Activated CD4-positive, alpha-beta T cell treated with anti-CD3 and anti-CD28 coated beads for 1 hour (primary cell): ENCODE measurements at places on chromosomes 13 and 19.

GRCh38 chr19:14118165-14119051 lies 846 bp upstream of the PRKACA start:
- no peak for DNase-seq

DNA sequence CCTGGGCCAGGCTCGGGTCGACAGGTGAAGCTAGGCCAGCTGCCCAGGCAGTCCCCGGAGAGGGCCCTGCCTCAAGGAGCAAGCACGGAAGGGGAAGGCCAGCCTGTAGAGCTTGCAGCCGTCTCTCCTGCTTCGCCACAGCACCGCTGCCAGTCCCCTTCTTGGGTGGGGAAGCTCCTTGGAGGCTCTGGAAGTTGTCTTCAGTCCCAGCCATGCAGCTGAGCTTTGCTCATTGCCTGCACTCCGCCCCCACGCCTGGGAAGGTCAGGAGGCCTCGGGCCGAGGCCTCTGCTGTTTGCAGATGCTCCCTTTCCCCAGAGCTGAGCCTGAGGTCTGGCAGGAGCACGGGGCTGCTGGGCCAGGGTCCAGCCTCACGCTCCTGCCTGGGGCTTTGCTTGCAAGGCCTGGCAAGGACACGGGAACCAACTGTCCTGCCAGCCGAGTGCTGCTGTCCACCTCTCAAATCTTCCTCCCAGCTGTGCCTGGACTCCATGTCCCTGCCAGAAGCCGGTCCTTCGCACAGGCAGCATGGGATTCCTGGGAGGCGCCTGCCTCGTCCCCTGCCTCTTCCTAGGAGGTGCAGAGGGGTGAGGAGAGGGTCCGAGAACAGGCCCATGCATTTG lies 13.3 kb downstream of the PLEKHF1 start:
- no peak for DNase-seq

DNA sequence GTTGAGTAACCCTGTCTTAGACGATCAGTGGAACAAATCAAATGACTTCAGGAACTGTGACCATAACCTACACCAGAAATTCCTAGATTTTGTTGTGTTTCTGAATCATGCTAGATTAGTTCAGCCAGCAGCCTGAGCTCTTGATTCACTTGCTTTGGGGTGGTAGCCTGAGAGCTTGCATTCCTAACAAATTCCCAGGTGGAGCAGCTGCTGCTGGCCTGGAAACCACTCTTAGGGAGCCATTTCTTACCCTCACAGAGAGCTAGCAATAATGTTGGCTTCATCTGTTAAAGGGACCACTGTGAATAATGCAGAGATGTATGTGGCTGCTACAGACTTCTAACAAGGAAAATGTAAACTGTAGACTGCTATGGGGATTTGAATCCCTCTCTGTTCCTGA lies 388.1 kb upstream of the PRR20A start:
- DNase-seq: no peak

DNA sequence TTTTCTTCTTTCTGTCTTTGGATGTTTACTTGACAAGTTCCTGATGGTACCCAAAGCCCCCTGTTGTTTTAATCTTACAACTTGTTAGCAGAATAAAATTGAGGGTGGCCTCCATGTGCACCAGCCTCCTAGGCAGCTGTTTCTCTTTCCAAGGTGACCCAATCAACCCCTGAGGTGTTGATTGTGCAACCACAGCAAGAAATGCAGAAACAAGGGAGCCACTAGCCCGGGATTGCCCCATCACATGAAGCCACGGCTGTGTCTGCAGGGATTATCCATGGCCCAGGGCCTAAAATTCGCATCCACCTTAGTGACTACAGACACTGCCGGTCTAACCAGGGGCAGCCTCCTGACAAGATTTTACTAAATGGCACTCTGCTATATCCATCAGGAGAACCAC lies 14.4 kb downstream of the CEACAM4 start:
- DNase-seq: no peak

DNA sequence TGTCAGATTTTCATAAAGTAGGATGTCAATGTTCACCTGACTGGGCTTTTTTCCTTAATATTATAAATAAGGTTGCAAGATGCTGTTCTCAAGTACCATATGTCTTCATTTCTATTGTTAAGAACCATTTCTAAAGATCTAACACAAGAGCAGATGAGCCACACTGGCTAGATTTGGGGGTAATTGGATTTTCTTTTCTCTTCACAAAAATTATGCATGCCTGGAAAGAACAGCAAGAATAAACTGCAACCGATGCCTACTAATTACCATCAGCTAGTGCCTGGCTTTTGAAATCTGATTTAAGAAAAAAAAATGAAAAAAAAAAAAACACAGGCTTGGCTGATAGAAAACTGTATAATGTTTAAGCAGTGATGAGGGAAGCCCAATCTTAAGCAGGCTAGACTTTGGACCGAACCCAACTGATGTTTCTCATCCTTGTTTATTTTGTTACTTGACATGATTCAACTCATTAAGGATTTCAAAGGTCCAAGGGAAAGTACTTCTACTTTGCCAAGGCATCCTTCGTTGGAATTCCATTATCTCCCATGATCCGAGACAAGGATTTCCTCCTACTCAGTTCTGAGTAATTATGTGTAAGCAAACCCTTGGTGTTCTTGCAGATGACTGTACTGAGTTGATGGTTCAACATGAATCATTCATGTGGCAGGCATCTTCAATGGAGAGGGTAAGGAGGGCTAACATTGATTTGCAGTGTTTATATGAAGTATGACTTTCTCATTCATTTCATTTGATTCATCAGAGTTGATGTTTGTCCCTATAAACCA lies 300.5 kb downstream of the SPRY2 start:
- DNase-seq: no peak

DNA sequence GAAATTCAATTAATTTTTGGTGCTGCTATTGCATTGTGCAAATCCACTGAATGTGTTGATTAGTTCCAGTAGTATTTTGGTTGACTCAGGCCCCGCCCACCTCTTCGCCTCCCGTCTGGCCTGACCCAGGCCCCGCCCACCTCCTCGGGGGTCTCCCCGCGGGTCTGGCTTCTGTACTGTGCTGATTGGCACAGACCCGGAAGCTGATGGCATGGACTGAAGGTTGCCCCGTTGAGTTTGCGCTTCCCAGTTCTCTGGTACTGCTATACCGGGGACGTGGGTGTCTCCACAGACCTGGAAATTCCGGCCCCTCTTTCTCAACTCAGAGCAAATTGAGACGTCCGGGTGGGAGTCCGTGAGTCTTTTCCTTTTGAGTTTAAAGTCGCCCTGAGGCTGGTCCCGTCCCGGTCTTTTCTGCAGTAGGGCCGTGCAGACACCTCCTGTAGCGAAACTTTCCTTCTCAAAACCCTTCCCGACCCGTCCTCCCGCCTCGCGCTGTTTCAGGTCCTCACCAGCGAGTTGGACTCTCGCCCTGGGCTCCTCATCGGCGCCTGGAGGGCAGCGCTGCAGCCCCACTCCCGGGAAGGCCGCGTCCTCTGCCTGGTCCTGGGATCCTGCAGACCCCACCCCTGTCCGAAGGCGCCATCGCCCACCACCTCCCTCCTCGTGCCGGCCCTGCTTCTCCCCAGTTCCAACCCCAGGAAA lies 14.8 kb downstream of the ZNF701 start:
- no peak for DNase-seq

GRCh38 chr13:36493046-36493445 lies 60.8 kb downstream of the CCNA1 start:
- DNase-seq: no peak

DNA sequence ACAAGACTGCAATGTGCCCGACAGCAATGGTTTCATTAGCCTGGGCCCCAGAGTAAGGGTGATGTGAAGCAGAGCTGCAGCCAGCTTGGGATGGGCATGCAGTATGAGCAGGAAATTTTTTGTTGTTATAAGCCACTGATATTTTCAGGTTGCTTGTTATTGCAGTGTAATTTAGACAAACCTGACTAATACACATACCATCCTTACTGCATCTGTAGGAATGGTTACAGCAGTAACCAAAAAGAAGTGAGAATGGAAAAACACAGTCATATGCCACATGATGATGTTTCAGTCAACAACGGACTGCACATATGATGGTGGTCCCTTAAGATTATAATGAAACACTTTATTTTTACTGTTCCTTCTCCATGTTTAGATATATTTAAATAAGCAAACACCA lies 8.6 kb upstream of the POMP start:
- no peak for DNase-seq

GRCh38 chr19:48997972-48998371 lies 4.3 kb downstream of the RUVBL2 start:
- no peak for DNase-seq

DNA sequence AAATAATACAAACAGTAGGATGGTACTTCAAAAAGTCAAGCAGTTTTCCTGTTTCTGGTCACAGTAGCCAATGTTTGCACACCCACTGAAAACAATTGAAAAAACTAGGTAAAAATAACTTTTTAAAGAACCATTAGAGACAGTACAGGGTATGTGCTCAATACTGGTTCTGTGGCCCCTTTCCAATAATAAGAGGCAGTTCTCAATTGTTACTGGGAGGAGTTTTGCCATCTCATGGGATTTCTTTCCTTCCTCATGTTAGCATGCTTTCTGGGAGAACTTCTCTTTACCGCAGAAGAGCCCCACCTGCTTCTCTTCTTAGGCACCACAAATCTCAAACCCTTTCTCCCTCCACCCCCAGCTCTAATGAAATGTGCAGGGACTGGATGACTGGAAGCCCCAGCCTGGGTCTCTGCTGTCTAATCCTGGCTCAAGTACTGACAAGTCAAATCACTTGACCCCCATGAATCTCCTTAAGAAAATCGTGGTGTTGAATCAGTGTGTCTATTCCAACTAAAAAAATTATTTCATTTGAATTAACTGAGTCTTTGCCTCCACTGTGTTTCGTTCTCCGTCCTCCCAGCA lies 14.6 kb downstream of the METTL21C start:
- no peak for DNase-seq

DNA sequence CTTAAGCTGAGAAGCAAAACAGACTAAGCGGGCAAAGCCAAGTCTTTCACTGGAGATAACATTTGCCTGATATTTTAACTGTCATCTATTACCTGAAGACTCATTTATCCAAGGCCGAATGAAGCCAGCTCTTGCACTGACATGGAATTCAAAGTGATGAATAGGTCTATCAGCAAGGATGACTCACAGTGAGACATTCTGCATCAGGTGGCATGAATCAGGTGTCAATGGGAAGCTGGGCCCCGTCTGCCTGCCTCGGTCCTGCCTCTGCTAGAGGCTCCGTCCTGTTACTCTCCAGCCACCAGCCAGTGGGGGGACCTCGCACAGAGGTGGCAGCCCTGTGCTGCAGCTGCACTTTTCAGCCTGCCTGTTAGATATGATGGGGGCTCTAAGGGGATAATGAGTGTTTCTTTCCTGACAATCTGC lies 23.5 kb downstream of the STARD13 start:
- no peak for DNase-seq

- DNase-seq: no peak
These were observed 36.4 kb downstream of the EPS15L1 start for GRCh38 chr19:16435238-16435917.

DNA sequence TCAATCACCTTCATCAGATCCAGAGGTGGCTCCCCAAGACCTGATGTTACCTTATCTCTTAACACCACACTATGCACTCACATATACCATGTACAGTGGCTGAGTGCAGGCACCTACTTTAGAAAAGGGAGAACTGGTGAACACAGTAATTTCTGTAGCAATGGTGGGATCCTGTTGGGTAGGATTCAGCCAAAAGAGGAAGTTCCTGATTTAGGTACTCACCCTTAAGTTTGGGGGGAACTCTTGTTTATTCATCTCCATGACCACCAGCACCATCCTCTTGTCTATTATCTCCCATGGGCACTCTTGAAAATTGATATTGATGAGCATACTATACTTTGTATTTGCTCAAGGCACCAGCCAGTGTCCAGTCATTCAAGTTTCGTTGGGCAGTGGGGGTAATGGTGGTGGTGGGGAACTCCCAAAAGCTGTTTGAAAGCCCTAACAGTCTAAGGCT lies 324.4 kb downstream of the LMO7 start:
- DNase-seq: no peak

DNA sequence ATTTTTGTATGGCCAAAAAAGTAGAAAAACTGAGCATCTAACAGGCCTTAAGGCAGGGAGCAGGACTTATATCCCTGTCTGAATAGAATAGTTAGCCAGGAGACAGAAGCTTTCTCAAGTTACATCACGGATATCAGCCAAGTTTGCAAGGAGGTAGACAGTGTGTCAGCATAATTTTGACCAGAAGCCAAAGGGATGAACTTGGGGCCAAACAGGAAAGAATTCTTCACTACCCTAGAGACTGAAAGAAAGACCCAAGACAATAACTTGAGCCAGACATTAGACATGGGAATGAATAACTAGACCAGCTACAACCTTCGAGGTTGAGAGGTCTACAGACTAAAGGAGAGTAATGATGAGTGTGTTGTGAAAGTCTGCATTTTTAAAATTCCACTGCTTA lies 48.1 kb upstream of the PCDH9 start:
- no peak for DNase-seq

DNA sequence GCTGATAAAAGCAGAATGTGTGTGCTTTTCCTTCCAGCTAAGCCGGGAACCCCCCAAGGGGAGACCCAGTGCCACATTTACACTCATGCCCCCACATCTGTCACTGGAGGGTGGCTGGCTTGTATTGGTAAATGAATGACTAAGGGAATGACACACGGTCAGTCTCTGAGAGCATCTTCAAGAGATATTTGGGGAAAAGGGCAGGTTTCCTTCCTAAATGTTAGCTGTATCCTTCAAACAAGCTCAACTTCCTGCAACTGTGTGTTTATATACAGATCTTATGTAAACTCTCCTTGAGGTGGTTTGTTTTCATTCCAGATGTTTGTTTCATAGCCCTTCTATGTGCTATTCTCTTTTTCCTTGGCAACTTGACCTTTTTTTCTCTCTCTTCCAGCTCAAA lies 192.6 kb downstream of the COL4A1 start:
- no peak for DNase-seq

GRCh38 chr13:65642996-65643395 lies 1587.1 kb downstream of the PCDH9 start:
- DNase-seq: no peak

GRCh38 chr13:109182777-109183465 lies 553.5 kb downstream of the MYO16 start:
- no peak for DNase-seq

DNA sequence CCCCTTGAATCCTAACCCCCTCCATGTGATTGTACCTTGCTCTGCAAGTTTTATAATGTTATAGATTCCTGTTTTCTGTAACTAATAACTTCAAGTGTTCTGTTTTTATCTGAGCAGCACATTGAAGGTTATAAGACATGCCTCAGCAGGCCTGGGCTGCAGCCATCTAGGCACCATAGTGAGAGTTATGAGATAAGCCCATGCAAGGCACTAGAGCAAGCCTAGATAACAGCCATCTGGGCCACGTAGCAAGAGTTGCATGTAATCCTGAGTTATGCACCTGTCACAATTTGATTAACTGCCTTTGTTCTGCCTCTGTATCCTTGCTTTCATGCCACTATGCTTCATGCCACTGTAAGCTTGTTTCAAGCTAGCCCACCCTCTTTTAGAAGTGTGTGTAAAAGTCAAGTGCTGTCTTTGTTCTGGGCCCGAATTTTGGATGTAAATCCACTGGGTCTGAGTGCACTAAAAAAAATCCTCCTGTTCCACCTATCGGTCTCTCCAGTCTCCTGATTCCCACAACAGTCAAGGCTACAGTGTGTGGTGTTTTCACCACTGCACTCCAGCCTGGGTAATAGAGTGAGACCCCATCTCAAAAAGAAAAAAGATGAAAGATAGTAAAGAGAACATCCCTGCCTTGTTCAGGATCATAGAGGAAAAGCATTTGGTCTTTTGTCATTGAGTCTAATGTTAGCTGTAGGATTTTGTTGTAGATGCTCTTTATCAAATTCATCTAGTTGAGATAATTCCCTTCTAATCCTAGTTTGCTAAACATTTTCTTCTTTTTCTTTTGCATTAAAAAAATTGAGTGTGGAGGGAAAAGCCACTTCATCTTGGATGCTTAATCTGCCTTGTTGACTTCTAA lies 16.0 kb upstream of the KBTBD6 start:
- DNase-seq: no peak

GRCh38 chr13:75437582-75438318 lies 44.2 kb downstream of the TBC1D4 start:
- DNase-seq: no peak
